ENCODE measurements at places on chromosomes 2 and 18. TPM values are rescaled to one million over a fixed set of nuclear protein-coding genes. Genes with fewer than 3 reads are reported as not detected.

GRCh38 chr2:12637754-12638153 lies 79.0 kb upstream of the TRIB2 start:
- no peak overlapping the region for H3K4me3 ChIP-seq
- H3K4me1 ChIP-seq, result peaks cover 14% of the 10 kb centered on the region
- H3K36me3 ChIP-seq, result peaks cover 3% of the 10 kb centered on the region
- DNase-seq, result no peak

- H3K27me3 ChIP-seq, result peaks cover 3% of the 10 kb centered on the region
- no peak overlapping the region for H3K4me3 ChIP-seq
- H3K27ac ChIP-seq, result no peak overlapping the region
Observed at GRCh38 chr2:3768960-3769765, 65.8 kb downstream of the DCDC2C start.

Gene GNLY
- total RNA-seq, result 364 TPM

Gene RNF138
- 72.9 TPM for total RNA-seq

Gene FOXI3
- total RNA-seq, result not detected
